LNCaP clone FGC (cell line): ENCODE measurements at places on chromosomes 3 and 15.

GRCh38 chr15:28896951-28897350 is 11.2 kb downstream of the APBA2 start:
- no peak for DNase-seq

- no peak for DNase-seq
Observed at GRCh38 chr15:25239471-25240345, 199.1 kb downstream of the UBE3A start.

GRCh38 chr15:88288206-88288605 is 31.7 kb upstream of the NTRK3 start:
- no peak for DNase-seq

GRCh38 chr15:70526221-70526973 is 237.0 kb downstream of the UACA start:
- no peak for DNase-seq

DNA sequence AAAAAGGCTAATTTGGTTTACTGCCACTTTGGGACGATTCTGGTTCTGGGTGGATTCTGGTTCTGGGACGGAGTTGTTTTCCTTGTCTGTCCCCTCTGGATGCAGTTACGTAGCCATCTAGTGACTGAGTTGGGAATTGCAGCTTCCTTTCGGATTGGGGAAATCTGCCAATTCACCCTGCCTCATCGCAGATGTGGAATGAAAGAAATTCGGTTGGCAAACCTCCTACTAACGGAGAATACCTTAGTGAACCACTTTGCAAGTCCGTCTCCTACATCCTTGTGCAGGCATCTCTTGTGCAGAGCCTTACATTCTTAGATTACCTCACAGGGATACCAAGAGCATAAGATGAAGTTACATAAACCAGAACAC is 31.5 kb upstream of the AP4E1 start:
- peak; percentile 61 for DNase-seq

DNA sequence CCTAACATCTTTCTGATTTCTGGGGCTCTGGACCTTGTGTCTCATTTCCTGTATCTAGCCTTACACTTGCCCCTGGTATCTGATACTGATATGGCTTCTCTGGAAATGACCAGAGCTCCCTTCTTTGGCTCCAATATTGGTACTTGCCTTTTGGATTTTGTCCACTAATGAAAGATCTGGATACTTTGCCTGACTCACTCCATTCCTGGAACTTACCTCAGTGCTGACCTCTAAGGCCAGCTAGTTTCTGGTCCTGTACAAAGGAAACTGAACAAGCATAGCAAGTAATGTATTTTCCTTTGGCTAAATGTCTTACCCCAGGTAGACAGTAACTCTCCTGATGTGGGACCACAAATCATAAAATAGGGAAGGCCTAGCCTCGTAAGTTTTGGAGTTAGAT is 93.8 kb upstream of the SLC4A7 start:
- no peak for DNase-seq

DNA sequence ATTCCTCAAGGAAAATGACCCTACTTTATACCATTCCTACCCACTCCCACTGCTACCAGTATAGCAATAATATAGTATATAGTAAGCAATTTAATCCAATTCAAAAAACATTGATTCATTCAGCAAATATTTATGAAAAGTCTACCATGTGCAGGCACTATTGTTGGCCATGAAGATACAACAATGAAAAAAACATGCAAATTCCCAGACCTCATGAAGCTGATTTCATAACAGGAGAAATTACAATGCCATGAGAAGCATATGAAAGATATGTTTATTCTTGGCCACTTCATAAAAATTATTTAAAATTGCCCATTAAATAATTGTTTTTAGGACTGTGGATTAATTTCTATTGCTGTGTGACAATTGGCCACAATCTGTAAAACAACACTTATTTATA is 315.8 kb upstream of the COL8A1 start:
- DNase-seq: no peak
